ENCODE measurements at places on chromosomes 11 and 22. TPM values are rescaled to one million over a fixed set of nuclear protein-coding genes. Genes with fewer than 3 reads are reported as not detected.

DNA sequence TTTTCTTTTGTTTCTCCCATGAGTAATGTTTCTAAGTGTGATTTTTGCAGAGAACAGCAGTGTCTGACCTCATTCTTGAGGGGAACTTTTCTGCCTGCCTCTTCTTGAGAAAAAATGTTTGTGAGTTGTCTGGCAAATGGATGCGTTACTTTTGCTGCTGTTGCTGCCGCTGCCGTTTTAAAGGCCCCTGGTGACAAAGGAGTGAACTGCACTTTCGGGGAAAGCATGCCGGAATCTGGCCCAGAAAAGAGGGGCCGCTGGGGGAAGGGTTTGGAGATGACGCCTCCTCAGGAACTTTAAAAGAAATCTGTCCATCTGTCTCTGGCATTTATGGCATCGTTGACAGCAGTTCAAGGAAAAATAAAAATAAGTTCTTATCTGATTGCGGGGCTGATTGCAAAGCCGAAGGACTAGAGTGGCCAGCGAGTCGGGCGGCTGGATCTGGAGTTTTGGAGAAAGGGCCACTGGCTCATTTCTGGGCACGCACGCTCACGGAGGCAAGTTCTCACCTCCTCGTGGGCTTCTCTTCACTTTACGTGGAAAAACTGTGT, 16.5 kb downstream of the ZBTB16 start:
- peak; percentile 83 for DNase-seq
- no peak overlapping the region for H3K27ac ChIP-seq
- H3K4me3 ChIP-seq = peak overlapping the region; percentile 38
- no peaks in the 10 kb centered on the region for H3K27me3 ChIP-seq
- peaks cover 98% of the 10 kb centered on the region for H3K4me1 ChIP-seq

DNA sequence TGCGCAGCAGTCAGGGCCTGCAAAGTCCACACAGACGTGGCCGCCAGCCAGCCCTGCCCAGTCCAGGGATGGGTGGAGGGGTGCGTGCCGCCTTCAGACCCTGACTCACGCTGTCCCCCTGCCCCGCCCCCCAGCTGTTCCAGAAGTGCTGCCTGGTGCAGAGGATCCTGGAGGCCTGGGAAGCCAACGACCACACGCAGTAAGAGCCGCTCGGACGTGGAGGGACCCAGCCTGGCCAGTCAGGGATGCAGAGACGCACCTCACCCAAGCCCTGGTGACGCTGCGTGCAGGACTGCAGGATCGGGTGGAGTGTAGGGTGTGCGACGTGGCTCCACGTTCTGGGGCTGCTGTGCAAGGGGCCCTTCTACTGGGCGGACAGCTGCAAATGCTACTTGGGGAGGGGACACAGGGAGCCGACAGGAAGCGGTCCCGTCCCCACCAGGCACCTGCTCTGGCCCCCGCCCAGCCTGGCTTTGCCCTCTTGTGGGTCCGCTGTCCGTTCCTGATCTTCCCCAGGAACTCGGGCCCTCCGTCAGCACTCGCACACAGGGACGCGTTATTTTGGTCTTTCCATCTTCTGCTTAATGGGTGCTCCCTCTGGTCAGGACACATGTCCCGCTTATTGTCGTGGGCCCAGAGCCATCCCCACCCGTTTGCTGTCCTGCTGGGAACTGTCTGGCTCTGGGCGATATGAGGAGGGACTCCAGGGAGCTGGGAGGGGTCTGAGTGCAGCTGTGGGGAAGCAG, 42.5 kb downstream of the SBF1 start:
- H3K27me3 ChIP-seq = no peaks in the 10 kb centered on the region
- H3K4me1 ChIP-seq = no peaks in the 10 kb centered on the region
- no peak overlapping the region for H3K27ac ChIP-seq

GRCh38 chr22:35961480-35962295, 66.9 kb downstream of the RBFOX2 start:
- no peak overlapping the region for H3K4me3 ChIP-seq
- no peaks in the 10 kb centered on the region for H3K27me3 ChIP-seq
- H3K27ac ChIP-seq = peak overlapping the region; percentile 61
- no peaks in the 10 kb centered on the region for H3K36me3 ChIP-seq
- H3K4me1 ChIP-seq = peaks cover 70% of the 10 kb centered on the region

DNA sequence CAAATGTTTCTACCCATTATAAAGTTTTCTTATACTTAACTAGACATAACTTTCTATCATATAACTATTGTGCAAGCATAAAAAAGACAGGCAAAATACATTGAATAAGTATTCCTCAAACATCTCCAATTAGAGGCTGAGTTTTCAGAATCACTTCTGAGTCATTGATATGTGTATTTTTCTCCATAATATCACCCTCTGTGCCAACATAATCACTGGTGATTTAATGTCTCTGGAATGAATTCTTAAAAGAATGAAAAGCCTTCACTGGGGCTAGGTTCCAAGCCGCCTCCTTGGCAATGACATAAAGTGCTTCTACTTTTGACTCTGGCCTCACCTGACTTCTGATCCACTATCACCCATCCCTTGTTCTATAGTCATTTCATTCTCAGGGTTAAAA, 197.0 kb upstream of the E2F8 start:
- no peak for DNase-seq
- peaks cover 7% of the 10 kb centered on the region for H3K4me1 ChIP-seq
- no peaks in the 10 kb centered on the region for H3K36me3 ChIP-seq
- H3K27ac ChIP-seq = no peak overlapping the region

DNA sequence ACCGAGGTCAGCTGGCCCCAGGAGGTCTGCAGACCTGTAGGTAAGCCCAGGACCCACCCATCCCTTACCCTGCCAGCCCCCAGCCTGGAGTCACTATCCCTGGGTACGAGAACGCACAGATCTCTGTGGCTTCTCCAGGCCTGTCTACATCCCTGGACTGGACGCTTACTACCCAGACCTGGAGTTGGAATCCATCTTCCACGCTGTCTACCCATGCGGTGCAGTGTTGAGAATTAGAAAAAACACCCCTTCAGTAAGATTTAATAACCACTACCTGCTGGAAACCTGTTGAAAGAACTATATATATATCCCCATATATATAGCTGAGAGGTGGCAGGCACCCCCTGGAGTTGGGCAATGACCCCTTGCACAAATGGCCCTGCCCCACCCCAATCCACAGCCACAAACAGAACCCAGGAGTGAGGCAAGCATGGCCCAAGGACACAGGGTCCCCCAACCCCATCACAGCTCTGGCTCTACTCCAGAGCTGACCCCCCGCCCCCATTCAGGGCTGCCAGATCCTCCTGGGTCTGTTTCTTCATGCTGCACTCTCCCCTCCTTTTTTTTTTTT, 17.7 kb upstream of the RGL4 start:
- no peaks in the 10 kb centered on the region for H3K36me3 ChIP-seq
- peaks cover 7% of the 10 kb centered on the region for H3K4me1 ChIP-seq
- H3K27me3 ChIP-seq = no peaks in the 10 kb centered on the region
- DNase-seq = no peak
- H3K4me3 ChIP-seq = no peak overlapping the region

- H3K4me3 ChIP-seq = no peak overlapping the region
- H3K27ac ChIP-seq = no peak overlapping the region
- H3K4me1 ChIP-seq = no peaks in the 10 kb centered on the region
- no peak for DNase-seq
- no peaks in the 10 kb centered on the region for H3K36me3 ChIP-seq
- H3K27me3 ChIP-seq = no peaks in the 10 kb centered on the region
Measured at GRCh38 chr22:19892925-19893324, 38.3 kb upstream of the GNB1L start.

DNA sequence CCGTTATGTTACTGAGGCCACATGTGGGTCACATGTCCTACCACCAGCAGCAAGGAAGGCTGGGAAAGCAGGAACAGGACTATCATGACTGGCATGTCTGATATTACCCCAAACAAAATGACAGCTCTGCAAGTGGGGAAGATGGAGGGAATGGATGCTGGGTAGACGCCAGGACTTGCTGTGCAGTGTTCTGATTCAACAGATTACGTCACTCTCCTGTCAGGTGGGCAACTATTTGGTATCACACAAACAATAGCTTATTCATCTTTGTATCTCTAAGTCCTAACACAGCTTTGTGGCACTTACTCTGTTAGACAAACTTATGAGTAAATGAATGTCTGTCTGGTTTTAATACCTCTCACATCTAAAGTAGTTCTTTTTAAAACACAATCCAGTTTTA, 105.2 kb downstream of the SPON1 start:
- H3K4me1 ChIP-seq = no peaks in the 10 kb centered on the region
- no peak overlapping the region for H3K4me3 ChIP-seq
- H3K27ac ChIP-seq = no peak overlapping the region
- no peak for DNase-seq

GRCh38 chr11:73510877-73511276, 87.0 kb downstream of the FAM168A start:
- no peaks in the 10 kb centered on the region for H3K27me3 ChIP-seq
- no peak overlapping the region for H3K27ac ChIP-seq
- H3K4me1 ChIP-seq = no peaks in the 10 kb centered on the region
- no peak overlapping the region for H3K4me3 ChIP-seq
- H3K36me3 ChIP-seq = no peaks in the 10 kb centered on the region

- H3K27me3 ChIP-seq = no peaks in the 10 kb centered on the region
- no peak for DNase-seq
- no peaks in the 10 kb centered on the region for H3K36me3 ChIP-seq
- no peak overlapping the region for H3K4me3 ChIP-seq
Measured at GRCh38 chr11:71554996-71555395, 6.8 kb downstream of the KRTAP5-9 start.

DNA sequence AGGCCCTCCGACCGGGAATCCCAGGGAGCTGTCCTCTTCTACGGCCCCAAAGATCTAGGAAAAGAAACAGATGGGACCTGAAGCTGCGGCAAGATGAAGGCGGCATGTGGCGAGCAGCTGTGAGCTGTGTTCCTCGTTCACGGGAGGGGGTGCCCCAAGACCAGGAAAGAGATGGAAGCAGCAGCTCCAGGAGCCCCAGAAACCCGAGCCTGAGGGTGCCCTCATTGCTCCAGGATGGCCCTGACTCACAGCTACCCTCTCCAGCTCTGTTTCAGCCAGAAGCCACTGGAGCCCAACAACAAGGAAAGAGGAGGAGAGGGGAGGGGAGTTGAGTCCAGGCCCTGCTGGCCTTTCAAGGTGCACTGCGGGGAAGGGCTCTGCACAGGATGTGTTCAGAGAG, 23.7 kb upstream of the NAP1L4 start:
- H3K27ac ChIP-seq = no peak overlapping the region
- DNase-seq = no peak
- H3K4me3 ChIP-seq = no peak overlapping the region
- H3K36me3 ChIP-seq = no peaks in the 10 kb centered on the region

DNA sequence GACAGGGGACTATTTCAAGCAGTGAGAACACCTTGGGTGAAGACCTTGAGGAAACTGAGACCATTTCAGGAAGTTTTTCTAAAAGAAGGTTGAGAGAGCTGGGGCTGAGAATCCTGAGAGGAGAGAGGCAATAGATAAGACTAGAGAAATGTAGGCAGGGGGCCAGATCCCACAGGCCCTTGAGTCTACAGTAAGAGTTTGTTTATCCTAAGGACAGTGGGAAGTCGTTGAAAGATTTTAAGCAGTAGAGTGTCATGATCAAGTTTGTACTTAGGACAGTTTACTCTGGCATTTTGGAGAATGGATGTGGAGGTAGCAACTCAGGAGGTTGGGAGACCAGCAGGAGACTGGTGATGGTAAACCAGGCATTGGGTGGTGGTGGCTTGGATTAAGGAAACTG, 17.1 kb downstream of the HSD17B12 start:
- no peaks in the 10 kb centered on the region for H3K27me3 ChIP-seq
- no peaks in the 10 kb centered on the region for H3K4me1 ChIP-seq
- H3K4me3 ChIP-seq = no peak overlapping the region
- H3K36me3 ChIP-seq = no peaks in the 10 kb centered on the region
- DNase-seq = no peak

- H3K36me3 ChIP-seq = no peaks in the 10 kb centered on the region
- H3K27ac ChIP-seq = no peak overlapping the region
- H3K4me3 ChIP-seq = no peak overlapping the region
- H3K27me3 ChIP-seq = no peaks in the 10 kb centered on the region
Measured at GRCh38 chr22:43848366-43849171, 13.7 kb downstream of the SULT4A1 start.

DNA sequence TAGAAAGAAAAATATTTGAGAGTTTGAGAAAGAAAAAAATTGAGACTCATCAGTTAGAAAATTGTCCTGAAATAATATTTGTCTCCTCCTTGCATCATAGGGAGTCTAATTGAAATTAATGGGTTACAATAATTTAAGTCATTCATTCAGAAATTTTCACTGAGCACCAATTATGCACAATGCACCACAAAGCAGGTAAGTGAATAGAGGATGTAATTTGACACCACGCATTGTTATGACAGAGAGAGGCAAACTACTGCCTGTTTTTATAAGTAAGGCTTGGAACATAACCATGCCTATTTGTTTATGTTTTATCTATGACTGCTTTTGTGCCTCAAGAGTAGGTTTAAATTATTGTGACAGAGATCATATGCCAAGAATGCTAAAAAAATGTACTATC, 537.9 kb upstream of the FAT3 start:
- no peaks in the 10 kb centered on the region for H3K36me3 ChIP-seq
- no peaks in the 10 kb centered on the region for H3K27me3 ChIP-seq
- DNase-seq = no peak

DNA sequence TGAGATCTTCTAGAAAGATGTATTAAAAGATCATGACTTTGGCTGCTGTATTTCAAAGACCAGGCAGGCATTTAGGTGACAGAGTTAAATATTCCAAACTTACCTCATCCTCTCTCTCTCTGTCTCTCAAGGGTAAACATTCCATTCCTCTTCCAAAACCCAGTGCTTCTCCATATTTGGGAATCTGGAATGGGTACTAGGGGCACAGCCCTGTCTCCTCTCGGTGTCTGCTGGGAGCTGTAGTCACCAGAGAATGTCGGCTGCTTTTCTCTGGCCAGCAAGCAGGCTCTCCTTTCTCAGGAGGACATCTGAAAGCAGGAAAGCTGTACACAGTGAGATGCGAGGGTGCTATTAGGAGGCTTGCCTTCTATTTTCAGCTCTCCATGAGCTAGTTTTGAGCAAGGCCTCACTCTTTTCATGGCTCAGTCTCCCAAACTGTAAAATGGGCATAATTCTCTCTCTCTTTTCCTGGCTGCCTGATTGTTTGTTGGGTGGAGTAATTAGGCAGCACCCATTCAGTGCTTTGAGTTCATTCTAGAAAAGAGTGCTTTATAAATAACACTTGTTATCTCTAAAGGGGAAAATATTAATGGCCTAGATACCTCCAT, 9.3 kb upstream of the PEX26 start:
- no peaks in the 10 kb centered on the region for H3K27me3 ChIP-seq
- no peaks in the 10 kb centered on the region for H3K36me3 ChIP-seq
- H3K4me3 ChIP-seq = no peak overlapping the region
- no peak for DNase-seq
- H3K27ac ChIP-seq = no peak overlapping the region

The TP53I11 gene
- total RNA-seq = 36.4 TPM

The EPS8L2 gene
- 22.2 TPM for total RNA-seq

The ELMOD1 gene
- total RNA-seq = 1.2 TPM

The SLC5A12 gene
- total RNA-seq = not detected

Data from adrenal gland (tissue), 19 donors.